ENCODE measurements at places on chromosomes 5 and 9. TPM values are rescaled to one million over a fixed set of nuclear protein-coding genes. Genes with fewer than 3 reads are reported as not detected.

The FGFR4 gene
- total RNA-seq = 8.0 TPM

GRCh38 chr9:134566936-134567335 is 74.7 kb upstream of the COL5A1 start:
- peak; percentile 63 for DNase-seq

The F12 gene
- total RNA-seq = 14.5 TPM

GRCh38 chr5:61563401-61563800 is 231.3 kb downstream of the ZSWIM6 start:
- no peak for DNase-seq

The CCDC171 gene
- total RNA-seq = 4.2 TPM

DNA sequence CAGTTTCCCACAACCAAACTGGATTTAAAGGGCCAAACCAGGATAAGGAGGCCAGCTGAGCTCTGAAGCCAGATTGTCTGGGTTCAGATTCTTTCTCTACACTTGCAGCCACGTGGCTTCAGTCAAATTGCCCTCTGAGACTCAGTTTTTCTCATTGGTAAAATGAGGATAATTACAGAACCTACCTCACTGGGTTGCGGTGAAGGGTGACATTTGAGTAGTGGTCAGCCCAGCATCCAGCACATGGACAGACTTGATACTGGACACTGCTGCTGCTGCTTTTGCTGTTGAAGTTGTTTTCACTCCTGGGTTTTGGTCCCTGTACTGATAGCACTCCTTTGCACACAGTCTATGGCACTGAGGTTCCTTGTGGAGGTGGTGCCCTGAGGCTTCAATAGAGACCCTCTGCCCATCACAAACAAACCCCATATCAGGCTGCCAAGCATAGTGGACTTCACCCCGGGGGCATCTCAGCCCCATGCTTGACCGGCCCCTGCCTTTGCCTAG is 25.7 kb upstream of the CDKN2AIPNL start:
- DNase-seq = no peak

All from lower leg skin (tissue), 4 donors.